Skin of body (tissue), 3 donors: ENCODE measurements at places on chromosomes 7 and 10.

DNA sequence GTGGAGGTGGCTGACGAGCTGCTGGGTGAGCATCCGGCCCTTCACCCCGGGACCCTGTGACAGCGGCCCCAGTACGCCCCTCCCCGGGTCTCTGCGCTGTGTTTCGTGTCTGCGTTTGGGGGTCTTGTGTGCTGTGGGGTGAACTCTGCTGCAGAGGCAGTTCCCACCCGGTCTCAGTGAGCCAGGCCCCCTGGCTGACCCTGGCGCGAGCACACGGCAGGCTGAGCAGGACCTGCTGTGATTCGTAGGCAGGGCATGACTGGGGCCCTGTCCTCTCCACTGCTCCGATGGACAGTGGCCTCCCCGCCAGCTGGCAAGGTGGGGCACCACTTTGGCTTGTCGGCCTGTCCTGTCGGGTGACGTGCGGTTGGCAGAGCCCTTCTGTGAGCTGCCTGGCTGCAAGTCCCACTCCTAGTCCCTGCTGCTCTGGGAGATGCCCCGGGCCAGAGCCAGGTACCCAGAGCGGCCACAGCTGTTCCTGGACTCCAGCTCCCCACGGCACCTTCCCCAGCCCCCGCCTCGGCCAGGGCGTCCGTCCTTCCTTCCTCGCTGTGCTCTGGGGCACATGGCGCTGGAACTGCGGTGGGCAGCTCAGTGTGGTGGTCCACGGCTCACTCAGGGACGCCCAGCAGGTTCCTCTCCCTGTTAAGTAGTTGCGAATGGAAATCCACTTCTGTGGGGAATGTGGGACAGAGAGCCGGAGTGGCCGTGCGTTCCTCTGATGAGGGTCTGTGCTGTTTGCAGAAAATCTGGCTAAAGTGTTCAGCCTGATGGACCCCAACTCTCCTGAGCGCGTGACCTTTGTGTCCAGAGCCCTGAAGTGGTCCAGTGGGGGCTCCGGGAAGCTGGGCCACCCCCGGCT, 10.5 kb downstream of the GET4 start:
- no peak for DNase-seq

DNA sequence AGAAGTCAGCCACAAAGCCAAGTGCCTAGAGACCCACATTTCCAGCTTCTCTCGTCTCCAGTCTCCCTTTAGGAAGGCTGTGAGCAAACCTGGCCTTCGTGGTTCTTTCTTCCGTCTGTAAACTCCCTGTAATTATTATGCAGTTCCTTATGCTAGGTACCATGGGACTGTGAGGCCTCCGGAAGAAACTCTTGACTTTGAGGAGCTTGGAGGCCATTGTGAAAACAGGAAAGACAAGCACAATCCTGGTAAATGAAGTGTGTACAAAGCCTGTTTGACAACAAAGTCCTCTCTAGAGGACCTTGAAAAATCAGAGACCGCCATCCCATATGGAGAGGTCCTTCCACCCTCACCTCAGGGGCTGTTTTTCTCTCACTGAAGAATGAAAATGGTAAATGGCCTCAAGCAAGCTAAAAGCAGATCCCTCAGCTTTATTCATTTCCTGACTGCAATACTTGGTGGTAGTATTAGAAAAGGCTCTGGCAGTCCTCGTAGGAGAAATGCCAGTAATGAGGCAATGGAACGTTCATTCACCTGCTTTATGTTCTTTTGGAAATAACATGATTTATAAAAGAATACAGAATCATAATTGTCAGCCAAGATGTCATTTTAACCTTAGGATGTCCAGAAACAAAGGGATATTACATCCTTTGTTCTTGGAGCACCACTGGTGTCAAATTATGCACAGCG, 926.4 kb downstream of the LRMDA start:
- peak; percentile 33 for DNase-seq

- DNase-seq, result no peak
These were observed 163.2 kb upstream of the SHH start for GRCh38 chr7:155975490-155975889.

GRCh38 chr10:121155742-121156474, 304.7 kb downstream of the WDR11 start:
- DNase-seq, result no peak

GRCh38 chr7:105399043-105399725, 10.5 kb upstream of the SRPK2 start:
- no peak for DNase-seq

- DNase-seq, result no peak
These were observed 591.1 kb downstream of the TNS3 start for GRCh38 chr7:46990761-46991160.

DNA sequence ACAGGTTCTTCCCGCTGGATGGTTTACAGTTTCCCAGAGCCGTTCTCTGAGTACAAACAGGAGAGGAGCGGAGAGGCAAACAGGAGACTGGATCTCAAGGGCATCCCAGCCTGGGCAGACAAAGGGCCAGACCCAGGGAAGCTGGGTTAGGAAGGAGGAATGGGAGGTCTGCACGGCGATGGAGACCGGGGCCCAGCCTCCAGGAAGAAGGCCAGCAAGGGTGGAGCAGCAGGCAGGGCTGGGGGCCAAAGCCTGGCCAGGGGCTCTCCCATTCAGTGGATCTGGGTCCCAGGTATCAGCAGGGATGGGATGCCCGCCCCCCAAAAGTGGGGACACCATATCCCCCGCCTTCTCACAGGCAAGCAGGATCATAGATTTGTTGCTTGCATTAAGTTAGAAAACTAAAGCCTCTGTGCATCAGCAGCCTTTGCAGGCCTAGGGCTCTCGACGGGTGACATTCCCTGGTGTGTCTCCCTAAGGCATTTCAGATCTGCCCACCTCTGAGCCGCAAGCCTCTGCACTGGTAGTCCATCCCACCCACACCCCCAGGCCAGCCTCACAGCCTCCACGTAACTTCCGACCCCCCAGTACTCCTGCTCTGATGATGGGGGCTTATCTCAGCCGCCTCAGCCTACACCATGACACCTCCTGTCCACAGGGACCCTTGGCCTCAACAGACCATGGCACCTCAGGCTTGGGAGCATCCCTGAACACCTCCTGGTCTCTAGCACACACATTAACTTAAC, 59.9 kb downstream of the TNS3 start:
- DNase-seq, result no peak

- DNase-seq, result no peak
These were observed 47.0 kb upstream of the ZNF107 start for GRCh38 chr7:64618785-64619456.

GRCh38 chr7:139737221-139738100, 40.3 kb downstream of the HIPK2 start:
- no peak for DNase-seq

GRCh38 chr10:32982911-32983909, 25.2 kb upstream of the ITGB1 start:
- DNase-seq, result no peak

DNA sequence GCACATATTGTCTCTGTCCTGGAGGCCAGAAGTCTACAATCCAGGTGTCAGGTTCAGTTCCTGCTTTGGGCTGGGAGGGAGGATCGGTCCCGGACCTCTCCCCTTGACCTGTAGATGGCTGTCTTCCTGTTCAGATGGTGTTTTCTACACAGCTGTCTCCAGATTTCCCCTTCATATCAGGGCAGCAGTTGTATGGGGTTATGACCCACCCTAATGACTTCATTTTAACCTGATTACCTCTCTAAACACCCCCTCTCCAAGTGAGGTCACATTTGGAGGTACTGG, 38.7 kb downstream of the ZNF467 start:
- no peak for DNase-seq

DNA sequence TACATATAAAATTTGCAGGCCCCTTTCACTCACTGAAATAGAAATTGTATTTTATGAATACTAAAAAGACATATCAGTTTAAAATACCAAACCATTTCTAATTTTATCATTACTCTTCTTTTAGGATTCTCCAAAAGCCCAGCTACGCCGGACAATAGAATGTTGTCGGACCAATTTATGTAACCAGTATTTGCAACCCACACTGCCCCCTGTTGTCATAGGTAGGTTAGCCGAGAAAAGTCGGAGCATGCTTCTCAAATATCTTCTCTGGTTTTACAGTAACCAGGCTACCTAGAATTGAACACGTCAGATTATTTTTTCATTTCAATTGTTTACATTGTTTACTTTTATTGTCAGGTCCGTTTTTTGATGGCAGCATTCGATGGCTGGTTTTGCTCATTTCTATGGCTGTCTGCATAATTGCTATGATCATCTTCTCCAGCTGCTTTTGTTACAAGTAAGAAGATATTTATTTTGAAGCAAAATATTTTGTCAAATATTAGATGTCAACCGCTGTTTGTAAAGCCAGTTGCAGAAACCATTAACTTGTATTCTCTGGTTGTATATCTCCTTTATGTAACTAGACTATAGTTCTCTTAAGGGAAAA, 57.6 kb downstream of the MMRN2 start:
- peak; percentile 42 for DNase-seq

- peak; percentile 6 for DNase-seq
These were observed 140.9 kb upstream of the NRBF2 start for GRCh38 chr10:62992145-62992721.

GRCh38 chr7:74000489-74001149, 27.4 kb upstream of the ELN start:
- no peak for DNase-seq

DNA sequence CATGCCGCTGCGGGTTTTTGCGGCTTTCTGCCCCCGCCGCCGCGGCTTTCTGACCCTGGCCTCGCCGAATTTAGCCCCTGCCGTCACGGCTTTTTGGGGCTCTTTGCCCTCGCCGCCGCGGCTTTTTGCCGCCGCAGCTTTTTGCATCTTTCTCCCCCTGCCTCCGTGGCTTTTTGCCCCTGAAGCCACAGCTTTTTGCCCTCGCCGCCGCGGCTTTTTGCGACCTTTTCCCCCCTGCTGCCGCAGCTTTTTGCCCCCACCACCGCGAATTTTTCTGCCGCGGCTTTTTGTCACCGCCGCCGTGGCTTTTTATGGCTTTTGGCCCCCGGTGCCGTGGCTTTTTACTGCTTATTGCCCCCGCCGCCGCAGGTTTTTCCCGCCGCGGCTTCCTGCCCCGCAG, 636.5 kb downstream of the ZNF716 start:
- DNase-seq, result no peak

DNA sequence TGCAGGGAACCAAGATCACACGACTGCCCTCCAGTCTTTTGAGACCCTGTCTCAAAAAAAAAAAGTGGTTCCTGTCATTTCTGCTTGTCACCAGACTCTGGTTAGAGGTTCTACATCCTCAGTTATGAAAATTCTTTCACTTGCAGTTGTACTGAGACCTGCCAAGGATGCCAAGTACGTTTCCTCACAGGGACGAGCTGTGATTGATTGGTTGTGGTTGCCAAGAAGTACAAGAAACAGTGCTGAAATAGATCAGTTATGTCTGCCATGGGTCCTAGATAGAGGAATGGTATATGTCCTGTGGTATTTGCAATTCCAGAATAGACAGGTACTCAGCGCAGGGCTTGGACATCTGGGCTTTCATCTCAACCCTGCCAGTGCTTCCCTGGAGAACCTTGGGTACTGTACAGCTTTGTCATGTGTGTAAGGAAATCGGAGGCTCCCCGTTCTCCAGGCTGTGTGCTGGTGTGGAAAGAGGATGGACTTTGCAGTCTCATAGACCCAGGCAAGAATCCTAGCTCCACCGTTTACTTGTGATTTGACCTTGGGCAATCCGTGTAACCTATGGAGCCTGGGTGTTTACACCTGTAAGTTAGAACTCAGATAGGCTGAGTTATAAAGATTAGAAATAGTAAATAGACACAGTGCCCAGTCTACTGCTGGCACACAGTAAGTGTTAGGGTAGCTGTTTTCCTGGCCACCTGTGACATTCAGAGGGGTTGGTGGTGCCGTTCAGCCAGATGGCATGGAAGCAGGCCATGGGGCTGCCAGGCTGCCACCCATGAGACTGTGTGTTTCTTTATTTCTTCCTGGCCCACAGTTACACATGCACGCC, 53.0 kb downstream of the COL13A1 start:
- DNase-seq, result no peak

- DNase-seq, result no peak
These were observed 5.1 kb upstream of the GRID1 start for GRCh38 chr10:86371691-86372090.
